SK-MEL-5 (cell line): ENCODE measurements at places on chromosomes 5 and 9. TPM values are rescaled to one million over a fixed set of nuclear protein-coding genes. Genes with fewer than 3 reads are reported as not detected.

Gene LRRC70
- 0.29 and 1.5 TPM in 2 replicates for total RNA-seq

GRCh38 chr9:76677481-76678055 lies 86.7 kb upstream of the PCA3 start:
- DNase-seq, result no peak

- no peak for DNase-seq
Measured at GRCh38 chr9:23596913-23597634, 229.0 kb downstream of the ELAVL2 start.

Gene IFNA6
- total RNA-seq, result not detected in 2 replicates

DNA sequence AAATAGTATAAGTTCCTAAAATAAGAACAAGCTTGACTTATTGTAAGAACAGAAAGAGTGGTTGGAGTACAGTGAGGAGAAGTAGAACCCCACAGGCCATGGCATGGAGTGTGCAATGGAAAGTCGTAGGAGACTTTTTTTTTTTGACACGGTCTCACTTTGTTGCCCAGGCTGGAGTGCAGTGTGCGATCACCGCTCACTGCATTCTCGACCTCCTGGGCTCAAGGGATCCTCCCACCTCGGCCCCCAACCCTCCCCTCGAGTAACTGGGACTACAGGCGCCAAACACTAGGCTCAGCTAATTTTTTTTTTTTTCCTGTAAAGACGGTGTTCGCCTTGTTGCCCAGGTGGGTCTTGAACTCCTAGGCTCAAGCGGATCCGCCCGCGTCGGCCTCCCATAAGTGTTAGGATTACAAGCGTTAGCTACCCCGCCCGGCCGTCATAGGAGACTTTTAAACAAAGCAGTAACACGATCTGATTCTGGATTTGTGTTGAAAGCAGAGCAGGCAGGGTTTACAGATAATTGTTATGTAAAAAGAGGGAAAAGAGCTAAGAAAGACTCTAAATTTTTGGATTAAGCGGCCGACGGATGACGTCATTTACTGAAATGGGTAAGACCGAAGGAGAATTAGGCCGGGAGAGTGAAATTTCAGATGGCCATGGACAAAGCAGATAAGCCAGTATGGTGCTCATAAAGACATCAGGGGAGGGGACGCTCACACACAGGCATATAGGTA lies 752 bp downstream of the TSTD2 start:
- peak; percentile 8 for DNase-seq

DNA sequence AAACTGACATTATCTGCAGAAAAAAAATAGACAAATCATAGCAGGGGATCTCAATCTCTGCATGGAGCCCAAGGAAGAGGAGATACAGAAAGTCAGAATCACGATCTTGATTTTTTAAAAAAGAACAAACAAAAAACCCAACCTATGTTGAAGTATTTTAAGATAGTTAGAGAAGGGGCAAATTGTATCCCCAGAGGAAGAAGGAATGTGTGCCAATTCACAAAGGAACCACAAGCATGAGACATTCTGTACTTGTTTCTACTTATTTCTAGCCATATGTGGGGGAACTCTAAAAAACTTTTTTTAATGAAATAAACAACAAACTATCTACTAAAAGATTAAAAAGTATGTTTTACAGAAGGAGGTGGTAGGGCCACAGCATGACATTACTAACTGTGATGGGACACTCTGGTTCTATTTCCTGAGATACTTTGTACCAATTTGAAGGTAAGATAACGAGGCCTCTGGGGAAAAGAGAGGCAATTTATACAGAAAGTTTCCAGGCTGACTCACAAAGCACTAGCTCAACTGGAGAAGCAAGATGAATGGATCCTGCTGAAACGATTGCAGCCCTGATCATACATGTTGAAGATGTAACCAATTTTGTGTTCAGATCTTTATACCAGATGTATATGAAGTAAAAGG lies 22.5 kb downstream of the RANBP3L start:
- DNase-seq, result no peak

Gene CDC14B
- total RNA-seq, result 12.1 and 13.1 TPM in 2 replicates

GRCh38 chr9:132800038-132800648 lies 77.9 kb downstream of the AK8 start:
- DNase-seq, result peak; percentile 85

Gene OBP2B
- not detected in 2 replicates for total RNA-seq

DNA sequence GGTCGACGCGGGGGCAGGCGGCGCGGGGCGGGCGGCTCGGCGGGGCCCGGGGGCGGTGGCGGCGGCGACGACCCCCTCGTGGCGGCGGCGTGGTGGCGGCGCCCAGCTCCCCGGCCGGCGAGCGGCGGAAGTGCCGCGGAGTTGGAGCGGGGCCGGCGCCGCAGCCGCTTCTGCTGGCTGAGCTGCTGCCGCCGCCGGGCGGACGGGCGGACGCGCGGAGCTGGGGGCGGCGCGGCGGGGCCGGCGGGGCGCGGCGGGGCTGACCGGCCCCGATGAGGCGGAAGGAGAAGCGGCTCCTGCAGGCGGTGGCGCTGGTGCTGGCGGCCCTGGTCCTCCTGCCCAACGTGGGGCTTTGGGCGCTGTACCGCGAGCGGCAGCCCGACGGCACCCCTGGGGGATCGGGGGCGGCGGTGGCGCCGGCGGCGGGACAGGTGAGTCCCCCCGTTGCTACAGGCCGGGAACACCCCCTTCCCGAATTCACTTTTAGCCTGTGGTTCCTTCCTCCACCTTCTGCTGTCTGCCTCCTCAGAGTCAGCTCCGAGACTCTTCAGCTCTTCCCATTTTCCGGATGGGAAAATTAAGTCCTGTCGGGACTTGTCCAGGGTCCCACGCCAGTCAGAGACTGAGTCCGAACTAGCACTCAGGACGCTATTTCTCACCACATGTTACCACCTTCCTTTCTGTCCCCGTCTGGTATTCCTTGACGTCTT lies at the start of gene GALNT10:
TSS of gene GALNT10 (plus strand) at position 139 of the 710 bp plus-strand sequence. CDS start at position 273, 134 bp downstream.
- peak; percentile 37 for DNase-seq

DNA sequence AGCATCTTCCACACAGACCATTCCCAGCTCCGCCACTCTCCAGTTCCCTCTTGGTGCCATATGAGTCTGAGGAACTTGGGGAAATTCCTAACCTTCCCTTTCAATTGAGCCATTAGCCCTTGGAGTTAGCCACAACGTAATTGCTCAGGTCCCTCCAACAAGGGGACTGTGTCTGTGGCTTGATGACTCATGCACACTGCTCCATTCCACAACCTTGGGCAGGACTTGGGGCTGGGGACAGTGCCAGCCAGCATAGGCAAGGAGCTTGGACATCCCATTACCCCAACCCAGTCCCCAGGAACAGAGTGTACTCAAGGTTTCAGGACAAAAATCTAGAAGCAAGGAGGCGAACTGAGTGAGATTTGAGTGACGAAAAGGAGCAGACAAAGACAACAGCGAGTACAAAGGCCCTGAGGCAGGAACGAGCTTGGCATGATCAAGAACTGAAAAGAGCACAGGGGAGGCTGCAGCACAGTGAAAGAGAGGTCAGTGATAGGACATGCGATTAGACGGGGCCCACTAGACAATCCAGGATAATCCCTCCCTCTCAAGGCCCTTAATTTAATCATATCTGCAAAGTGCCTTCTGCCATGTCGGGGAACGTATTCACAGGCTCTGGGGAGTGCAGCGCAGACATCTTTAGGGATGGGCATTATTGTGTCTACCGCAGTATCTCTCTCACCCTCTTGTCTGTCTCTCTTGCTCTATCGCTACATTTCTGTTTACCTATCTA lies 16.0 kb upstream of the JADE2 start:
- peak; percentile 73 for DNase-seq

DNA sequence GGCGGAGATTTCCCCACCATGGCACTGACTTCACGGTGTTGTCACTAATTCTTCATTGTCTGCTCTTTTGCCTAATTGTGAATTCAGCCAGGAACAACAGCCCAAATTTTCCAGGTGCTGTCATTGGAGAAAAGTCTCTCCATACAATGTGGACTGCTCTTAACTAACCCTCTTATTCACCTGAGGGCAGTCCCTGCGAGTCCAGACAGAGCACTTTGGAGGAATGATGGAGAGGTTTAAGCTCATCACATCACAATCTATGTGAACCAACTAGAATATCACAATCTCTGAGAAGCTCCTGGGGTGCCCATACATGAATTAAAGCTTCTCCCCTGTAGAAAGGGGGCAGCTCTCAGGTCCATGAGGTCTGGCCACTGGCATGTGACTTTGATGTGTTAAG lies 56.4 kb downstream of the MTX3 start:
- DNase-seq, result no peak

- peak; percentile 23 for DNase-seq
Measured at GRCh38 chr9:38423973-38424843, at the start of gene IGFBPL1. TSS of gene IGFBPL1 (minus strand) at chr9:38424454. CDS start at chr9:38424424, 30 bp downstream.

DNA sequence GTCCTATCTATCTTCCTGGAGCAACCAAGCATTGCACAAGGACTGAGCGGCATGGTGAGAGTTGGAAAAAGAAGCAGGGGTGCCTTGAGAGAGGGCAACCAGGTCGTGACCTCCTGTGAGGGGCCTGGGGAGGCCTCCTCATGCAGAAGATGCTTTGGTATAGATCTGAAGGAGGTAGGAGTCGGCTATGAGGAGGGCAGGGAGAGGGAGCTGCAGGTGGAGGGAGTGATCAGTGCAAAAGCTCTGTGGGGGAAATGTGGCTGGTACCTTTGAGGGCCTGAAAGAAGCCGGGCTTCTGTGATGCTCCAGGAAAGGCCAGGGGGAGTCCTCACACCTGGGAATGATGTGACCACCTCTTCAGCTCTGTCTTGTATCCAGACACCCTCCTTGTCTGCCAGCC lies 3.6 kb upstream of the SLC25A48 start:
- no peak for DNase-seq
